HS-5 (cell line): ENCODE measurements at places on chromosomes 2 and 18.

DNA sequence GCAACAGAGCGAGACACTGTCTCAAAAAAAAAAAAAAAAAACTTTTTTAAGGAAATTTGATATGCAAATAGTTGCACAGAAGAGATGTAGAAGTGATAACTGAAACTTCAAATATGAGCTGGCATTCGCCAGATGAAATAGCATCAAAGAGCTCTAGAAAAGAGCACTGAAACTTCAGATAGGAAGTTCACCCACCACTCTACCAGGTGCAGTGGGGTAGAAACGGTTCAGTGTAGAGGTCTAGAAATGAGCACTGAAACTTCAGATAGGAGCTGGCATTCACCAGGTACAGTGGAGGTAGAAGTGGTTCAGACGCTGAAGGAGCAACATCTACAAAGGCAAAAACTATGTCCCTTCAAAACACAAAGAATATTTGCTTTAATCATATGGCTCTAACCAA, 9.0 kb upstream of the ONECUT2 start:
- no peak for DNase-seq

DNA sequence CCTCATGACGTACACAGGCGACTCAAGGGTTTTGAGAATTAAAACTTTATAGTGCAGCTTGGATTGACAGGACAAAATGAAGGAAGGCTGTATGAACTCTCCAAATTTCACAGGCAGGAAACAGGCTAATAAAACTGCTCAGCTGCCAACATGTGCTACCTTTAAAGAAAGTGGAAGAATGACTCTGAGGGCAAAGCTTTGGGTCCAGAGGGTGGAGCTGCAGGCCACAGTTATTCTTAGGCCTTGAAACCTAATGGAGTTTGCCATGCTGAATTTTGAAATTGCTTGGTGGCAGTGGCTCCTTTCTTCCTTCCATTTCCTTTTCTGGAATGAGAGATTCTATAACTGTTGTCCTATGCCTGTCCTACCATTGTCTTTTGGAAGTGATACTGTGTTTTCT, 34.8 kb downstream of the HAT1 start:
- DNase-seq: no peak

- DNase-seq: no peak
Observed at GRCh38 chr2:105090091-105090490, 52.2 kb downstream of the MRPS9 start.

GRCh38 chr2:3212984-3213383, 164.6 kb downstream of the EIPR1 start:
- DNase-seq: no peak

DNA sequence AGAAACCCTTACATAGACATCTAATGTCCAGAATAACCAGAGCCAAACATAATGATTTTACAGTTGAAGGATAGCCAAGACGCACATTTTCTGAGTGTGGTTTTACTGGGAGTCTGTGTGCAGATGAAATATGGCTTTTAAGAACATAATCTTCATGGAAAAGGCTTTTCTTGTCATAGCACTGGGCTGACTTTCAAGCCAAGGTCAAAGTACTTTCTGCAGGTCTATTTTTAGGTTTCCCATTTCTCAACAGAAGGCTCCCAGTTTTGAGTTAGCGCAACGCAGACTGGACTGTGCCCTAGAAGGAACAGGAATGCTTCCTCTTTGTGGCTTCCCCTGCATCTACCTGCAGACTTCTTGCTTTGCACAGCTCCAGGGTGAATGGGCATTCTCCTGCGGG, 92.3 kb upstream of the UPP2 start:
- DNase-seq: no peak

- DNase-seq: no peak
Observed at GRCh38 chr2:231679908-231680284, 28.4 kb upstream of the PTMA start.

DNA sequence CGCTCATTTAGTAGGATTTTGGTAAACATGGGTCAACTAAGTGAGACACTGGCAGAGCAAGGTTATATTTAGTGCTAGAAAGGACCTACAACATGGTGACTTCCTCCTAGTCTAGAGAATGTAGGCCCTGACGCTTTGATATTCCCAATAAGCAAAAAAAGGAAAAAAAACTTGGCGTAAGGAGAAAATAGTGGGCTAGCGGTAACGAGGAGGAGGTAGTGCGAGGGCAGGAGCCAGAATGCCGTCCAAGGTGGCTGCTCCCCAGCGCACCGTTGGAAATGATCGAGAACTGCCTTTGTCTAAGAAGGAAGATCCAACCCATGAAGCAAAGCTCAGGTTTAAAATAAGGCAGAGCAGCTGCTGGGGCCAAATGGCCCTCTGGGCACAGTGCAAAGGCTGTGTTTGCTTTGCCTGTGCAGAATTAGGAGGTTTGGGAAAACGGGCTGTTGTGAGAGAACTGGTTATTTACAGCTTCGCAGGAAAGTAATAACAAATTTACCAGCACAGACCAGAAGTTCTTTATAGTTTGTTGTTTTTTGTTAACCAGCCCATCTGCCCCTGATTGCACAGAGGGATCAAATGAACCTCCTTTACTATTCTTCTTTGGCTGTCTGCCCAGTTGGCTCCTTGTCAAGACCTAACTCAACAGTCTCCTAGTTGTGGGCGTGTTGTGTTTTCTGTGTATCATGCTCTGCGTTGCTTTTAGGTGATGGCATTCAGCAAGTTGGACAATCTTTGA, 86.6 kb downstream of the ITGB1BP1 start:
- DNase-seq: no peak

- no peak for DNase-seq
Observed at GRCh38 chr18:5488844-5489243, 55.0 kb downstream of the EPB41L3 start.
